GM13977 (cell line): ENCODE measurements at places on chromosomes 2 and 18.

DNA sequence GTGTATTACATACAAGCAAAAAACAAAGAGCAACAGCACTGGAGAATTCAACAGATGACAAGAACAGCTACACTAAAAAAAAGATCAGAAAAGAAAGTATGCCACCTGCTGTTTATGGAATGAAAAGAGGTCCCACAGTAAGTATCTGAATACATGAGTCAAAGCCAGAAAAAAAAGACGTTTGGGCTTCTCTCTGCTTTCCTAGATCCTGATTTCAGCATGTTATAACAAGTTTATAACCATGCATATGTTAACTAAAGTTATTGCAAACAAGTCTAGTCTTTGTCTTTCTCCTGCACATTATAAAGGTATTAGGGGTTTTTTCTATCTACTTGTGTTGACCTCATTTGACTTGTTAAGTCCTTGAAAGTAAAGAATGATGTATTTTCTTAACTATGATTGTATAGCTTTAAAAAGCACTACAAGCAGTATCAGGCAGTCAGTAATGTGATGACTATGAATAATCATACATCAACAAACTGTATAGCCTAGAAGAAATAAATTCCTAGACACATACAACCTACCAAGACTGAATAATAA, 108.5 kb upstream of the COL5A2 start:
- DNase-seq, result peak; percentile 22

- no peak for DNase-seq
Observed at GRCh38 chr2:163373496-163373895, 362.3 kb downstream of the FIGN start.

- no peak for DNase-seq
Observed at GRCh38 chr2:72843301-72843700, 17.5 kb upstream of the EXOC6B start.

DNA sequence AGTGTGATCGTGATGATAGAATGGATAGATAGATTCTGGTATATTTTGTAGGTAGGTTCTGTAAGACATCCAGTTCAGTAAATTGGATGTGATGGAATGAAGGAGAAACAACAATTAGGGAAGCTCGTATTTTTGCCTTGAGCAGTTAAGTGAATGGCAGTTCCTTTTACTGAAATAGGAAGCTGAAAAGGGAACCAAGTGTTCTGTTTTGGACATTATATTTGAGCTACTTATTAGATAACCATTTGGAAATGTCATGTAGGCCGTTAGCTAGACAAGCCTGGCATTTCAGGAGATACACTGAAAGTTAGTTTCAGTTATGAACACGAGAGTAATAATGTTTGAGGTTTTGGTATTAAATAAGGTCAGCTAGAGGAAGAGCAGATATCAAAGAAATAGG, 41.5 kb downstream of the MARCHF7 start:
- DNase-seq, result no peak

- DNase-seq, result no peak
Observed at GRCh38 chr2:91477731-91478672, 2786.5 kb downstream of the RPIA start.

GRCh38 chr2:105598829-105599698, 145.6 kb upstream of the NCK2 start:
- no peak for DNase-seq

DNA sequence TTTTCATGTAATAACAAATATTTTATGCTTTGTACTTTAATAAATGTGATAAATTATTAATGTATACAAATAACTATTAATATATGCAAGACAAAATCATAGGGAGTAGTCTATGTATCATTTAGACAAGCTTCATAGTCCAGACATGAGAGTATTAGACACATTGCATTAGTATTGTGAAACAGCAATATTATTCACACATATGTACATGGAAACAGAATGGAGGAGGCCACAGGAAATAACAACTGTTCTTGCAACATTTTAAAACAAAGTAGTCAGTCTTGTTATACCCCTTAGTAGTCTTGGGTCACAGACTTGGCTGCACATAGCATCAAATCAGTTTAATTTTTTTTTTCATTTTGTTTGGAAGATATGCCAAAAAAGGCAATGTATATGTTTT, 15.8 kb downstream of the DSC1 start:
- DNase-seq, result no peak

GRCh38 chr2:236946871-236947270, 138.8 kb upstream of the COPS8 start:
- no peak for DNase-seq

- no peak for DNase-seq
Observed at GRCh38 chr2:178059111-178059510, 13.5 kb downstream of the PDE11A start.

- peak; percentile 13 for DNase-seq
Observed at GRCh38 chr2:33204945-33205344, 258.2 kb downstream of the LTBP1 start.

DNA sequence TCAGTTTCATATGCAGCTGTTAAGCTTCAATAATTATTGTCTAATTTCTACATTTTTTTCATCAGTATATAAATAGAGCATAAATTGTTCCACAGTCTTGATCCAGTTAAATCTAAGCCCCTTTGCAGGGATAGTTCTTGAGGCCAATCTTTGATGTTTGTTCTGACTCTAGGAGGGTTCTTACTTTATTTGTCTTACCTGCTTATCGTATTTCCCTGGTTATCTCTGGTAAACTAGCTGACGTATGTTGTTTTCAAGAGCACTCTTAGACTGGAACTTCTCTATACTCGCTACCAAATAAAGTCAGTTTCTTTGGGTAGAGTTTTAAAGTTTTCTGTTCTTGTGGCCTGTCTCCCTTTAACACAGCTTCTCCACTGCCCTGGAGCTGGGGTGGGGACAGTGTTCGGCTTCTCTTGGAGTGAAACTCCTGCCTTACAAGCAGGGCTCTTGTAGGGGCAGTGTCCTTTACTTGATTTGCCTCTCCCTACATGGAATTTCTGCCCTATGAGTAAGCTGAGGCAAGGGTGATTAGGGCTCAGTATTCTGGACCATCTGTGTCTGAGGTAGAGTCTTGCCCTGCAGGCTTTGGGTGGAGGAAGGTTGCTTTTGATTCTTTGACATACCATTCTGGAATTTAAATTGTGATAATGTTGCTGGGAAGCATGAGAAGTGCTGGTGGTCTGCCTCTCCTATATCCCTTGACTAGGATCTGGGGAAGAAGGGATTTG, 90.3 kb downstream of the PTPN4 start:
- DNase-seq, result no peak

DNA sequence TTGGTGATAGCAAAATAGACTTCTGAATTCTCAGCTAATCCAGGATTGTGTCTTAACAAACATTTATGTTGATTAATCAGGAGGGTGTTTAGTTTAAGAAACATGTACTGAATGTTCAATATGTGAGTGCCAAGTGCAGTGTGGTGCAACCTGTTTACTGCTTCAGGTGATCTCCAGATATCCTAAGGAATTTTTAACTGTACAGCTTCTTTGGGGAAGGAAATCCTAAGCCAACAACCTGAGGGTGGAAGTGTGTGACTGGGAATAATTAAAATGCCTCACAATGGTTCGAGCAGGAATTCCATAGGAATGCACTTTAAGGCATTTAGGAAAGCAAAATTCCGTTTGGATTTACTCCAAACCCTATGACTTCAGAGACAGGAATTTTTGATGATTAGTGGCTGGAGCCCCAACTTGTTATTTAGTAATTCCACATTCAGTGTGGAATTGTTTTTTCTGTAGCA, 16.4 kb downstream of the CRIM1 start:
- no peak for DNase-seq

DNA sequence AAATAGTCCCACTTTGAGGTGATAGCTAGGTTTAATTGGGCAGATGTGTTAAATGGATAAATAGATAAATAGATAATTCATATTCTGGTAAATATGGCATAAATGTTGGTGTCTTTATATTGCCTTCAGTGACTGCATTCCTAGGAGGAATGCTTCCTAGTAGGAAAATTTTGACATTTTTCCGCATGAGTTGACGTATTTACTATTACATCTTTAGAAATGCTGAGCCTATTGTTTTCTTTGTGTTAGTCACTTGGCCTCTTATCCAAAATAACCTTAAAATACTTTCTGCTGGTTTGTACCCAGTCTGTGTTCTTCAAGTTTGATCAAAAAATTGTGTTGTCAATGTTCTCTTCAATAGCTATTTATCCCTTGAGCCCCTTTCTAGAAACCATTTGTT, 495.6 kb upstream of the ZEB2 start:
- DNase-seq, result no peak

- no peak for DNase-seq
Observed at GRCh38 chr18:23943903-23944624, 70.5 kb upstream of the TTC39C start.

DNA sequence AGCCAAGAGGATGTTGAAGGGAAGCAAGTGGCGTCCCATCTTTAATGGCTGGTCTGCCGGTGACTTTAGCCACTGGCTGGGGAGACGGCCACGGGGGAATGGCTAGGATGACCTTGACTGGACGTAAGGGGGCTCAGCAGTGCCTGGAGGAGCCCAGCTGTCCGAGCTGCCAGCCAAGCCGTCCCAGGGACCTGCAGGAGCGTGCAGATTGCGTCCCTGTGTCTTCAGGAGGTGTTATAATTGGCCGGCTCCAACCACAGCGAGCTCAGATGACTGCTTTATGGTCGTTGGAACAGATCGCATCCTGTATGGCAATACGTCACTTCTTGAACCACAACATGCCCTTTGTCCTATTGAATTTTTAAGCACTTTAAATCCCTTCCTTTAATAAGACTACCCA, 204.6 kb downstream of the EIPR1 start:
- no peak for DNase-seq

GRCh38 chr18:48646976-48647375, 108.1 kb downstream of the CTIF start:
- no peak for DNase-seq

- DNase-seq, result no peak
Observed at GRCh38 chr2:191746346-191747169, 68.6 kb downstream of the NABP1 start.

- DNase-seq, result no peak
Observed at GRCh38 chr2:18971628-18972027, 382.3 kb upstream of the NT5C1B start.

- DNase-seq, result no peak
Observed at GRCh38 chr2:51297488-51297887, 265.6 kb upstream of the NRXN1 start.

DNA sequence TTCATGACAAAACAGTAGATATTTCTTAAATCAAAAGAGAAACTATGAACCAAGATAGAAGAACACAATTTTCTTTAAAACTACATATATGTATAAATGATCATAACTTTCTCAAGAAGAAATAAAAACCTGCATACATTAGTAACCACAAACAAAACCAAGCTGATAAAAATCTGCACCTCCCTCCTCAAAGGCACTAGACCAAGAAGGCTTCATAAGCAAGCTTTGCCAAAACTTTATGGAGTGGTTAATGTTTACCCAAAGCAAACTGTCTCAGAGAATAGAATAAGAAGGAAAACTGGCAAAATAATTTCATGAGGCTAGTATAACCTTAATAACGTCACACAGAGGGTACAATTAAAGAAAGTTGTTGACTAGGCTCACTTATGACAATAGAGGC, 138.3 kb downstream of the ZBTB7C start:
- no peak for DNase-seq

DNA sequence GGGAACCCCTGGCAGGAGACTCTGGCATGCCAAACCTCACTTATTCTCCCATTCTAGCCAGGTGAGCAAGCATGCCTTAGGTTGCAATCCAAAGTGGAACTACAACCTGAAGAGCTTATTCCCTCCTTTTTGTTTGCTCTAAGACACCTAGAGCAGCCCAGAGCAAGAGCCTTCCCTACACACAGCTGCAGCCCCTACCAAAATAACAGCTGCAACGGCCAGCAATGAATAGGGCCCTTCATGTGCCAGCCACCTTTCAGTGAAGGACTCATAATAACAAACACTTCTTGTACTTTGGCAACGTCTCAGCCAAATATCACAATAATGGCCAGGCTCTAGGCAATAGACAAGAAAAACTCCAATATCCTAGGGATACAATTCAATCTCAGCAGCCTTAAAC, 178.7 kb downstream of the ALK start:
- no peak for DNase-seq

GRCh38 chr2:127694986-127695385, 6.3 kb upstream of the SFT2D3 start:
- no peak for DNase-seq

DNA sequence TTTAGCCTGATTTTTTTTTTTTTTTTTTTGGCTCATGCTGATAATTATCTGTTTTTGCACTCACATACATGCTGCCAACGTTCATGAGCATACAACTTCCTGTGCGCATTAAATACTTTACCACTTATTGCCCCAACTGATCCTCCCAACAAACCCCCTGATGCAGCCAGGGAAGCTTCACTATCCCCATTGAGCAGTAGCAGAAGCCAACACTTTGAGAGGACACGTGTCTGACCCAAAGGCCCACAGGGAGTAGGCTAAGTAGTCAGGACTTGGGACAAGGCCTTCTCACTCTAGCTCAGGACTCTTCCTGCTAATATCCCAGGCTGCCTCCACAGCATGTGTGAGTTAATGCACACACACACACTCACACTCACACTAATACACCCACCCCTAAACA, 36.2 kb upstream of the MAT2A start:
- no peak for DNase-seq

DNA sequence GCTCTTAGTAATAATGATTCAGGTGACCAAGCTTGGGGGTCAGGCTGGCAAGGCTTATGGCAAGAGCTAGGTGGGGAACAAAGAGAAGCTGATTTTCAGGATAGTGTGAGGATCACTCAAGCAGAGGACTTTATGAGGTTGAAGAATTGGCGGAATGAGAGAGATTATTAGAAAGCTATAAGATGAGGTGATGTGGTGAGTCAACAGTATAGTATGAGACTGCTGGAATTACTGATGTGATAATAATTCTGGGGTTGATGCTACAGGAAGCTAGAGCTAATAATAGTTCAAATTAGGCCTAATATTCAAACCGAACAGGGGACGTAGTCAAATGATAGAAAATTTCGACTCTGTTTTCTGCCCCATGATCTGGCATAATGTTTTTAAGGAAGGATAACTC, 2115.3 kb upstream of the PIK3C3 start:
- DNase-seq, result no peak

- DNase-seq, result no peak
Observed at GRCh38 chr2:95272299-95272751, 1.9 kb upstream of the PROM2 start.

GRCh38 chr2:25473758-25474340, 132.1 kb upstream of the DNMT3A start:
- no peak for DNase-seq

- DNase-seq, result no peak
Observed at GRCh38 chr2:149061133-149061745, 22.7 kb downstream of the LYPD6B start.

GRCh38 chr18:6731222-6731596, 1.7 kb downstream of the ARHGAP28 start:
- no peak for DNase-seq

DNA sequence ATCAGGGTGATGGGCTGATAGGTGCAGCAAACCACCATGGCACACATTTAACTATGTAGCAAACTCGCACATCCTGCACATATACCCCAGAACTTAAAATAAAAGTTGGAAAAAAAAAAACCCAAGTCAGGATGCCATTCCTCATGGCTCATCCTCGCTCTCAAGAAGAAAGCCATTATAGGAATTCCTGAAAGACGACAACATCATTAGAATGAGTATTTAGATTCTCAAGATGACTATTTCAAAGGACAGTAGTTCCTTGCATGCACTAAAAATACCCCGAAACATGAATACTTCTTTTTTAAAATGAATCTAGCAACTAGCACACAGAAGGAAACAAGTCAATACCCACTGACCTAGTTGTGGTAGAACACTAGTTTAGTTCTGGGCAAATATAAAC, 285.8 kb upstream of the REV1 start:
- no peak for DNase-seq
